NCI-H748 treated with DMSO at 0.1 percent for 48 hours (cell line): ENCODE measurements at places on chromosomes 1 and 21.

- no peak for DNase-seq
Observed at GRCh38 chr1:180213401-180214170, 16.5 kb upstream of the LHX4 start.

GRCh38 chr1:226061068-226061840, 1.3 kb upstream of the H3-3A start:
- DNase-seq: no peak

- no peak for DNase-seq
Observed at GRCh38 chr1:244674446-244674845, 21.5 kb downstream of the DESI2 start.

DNA sequence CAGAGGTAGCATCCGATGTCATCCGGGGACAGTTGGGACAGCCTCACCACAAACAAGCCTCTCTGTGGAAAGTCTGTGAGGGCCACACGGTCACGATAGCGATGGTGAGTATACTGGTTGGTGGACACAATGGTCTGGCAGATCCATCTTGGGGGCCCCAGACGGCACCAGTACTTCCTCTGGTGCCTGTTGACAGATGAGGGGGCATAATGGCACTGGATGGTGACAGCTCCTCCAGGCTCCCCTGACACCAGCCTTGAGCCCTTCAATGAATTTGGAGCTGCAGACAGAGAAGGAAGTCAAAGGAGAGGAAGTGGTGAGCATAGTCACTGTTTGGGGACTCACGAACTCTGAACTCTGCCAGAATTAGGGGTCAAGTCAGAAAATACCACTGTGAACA, 8.0 kb downstream of the FCAMR start:
- no peak for DNase-seq

GRCh38 chr1:211893260-211893659, 62.7 kb upstream of the LPGAT1 start:
- DNase-seq: no peak

DNA sequence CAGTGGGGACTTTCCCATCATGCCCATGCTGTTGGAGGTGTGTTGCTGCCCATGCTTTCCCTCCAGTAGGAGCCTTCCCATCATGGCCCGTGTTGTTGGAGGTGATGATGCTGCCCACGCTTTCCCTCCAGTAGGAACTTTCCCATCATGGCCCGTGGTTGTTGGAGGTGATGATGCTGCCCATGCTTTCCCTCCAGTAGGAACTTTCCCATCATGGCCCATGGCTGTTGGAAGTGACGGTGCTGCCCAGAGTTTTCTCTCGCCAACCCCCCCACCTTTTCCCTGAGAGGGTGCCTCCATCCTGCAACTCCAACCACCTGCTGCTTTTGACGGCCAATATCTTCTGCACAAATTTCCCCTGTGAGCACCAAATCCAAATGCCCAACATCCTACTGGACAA, 205.7 kb downstream of the TOMM20 start:
- no peak for DNase-seq

DNA sequence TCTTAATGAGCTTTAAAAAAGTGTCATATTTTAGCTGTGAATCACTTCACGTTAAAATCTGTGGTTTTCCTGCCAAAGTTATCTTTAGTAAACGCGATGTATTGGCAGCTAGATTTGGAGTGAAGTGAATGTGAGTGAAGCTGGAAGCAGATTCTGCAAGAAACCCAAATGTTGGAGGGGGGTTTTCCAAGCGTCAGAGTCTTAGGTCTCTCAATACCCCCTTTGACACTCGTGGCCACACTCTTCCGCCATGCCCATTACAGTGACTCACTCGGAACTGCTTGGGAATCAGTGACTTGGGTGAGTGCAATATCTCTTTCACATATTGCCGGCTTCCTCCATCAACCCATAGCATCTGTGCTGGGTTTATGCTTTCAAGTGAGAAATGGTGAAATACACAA, 17.5 kb downstream of the B3GALT5 start:
- DNase-seq: no peak

- no peak for DNase-seq
Observed at GRCh38 chr1:5615076-5615475, 377.1 kb downstream of the NPHP4 start.

- no peak for DNase-seq
Observed at GRCh38 chr1:156899956-156900718, 6.6 kb downstream of the PEAR1 start.

GRCh38 chr1:224828691-224829090, 100.8 kb upstream of the DNAH14 start:
- DNase-seq: no peak

DNA sequence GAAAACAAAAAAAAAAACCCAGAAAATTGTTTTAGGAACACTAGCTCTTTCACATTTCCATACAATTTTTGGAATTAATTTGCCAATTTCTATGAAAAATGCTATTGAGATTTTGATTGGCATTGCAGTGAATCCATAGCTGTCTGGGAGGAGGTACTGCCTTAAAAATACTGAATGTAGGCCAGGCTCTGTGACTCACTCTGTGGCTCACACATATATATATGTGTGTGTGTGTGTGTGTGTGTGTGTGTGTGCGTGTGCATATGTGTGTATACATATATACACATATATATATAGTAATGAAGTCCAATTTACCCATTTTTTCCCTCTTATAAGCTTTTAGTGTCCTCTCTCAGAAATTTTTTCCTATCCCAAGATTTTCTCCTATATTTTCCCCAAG, 214.2 kb upstream of the DMRTA2 start:
- no peak for DNase-seq

DNA sequence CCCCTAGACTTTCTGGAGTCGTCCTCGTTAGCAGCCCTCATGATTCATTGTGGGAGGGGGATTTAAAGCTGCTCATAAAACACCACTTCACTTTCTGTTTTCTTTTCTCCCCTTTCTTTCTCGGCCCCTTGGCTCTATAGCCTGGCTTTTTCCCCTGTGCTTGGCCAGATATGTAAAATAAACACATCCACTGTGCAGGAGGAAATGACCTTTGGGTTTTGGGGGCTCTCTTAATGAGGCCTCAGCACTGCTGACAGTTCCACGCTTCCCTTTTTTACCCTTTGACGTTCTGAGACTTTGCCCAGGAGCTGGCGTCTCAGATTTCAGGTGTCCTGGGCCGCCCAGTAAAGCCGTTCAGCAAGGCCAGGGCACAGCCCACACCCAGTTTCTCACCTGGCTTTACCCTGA, 65.7 kb downstream of the RUNX3 start:
- DNase-seq: no peak

GRCh38 chr1:178587975-178588374, 75.1 kb downstream of the TEX35 start:
- no peak for DNase-seq

- DNase-seq: no peak
Observed at GRCh38 chr21:21606041-21606440, 607.8 kb downstream of the NCAM2 start.

- DNase-seq: no peak
Observed at GRCh38 chr1:12012560-12013316, 6.6 kb upstream of the MIIP start.

- DNase-seq: no peak
Observed at GRCh38 chr1:111576547-111576946, 43.0 kb upstream of the RAP1A start.

DNA sequence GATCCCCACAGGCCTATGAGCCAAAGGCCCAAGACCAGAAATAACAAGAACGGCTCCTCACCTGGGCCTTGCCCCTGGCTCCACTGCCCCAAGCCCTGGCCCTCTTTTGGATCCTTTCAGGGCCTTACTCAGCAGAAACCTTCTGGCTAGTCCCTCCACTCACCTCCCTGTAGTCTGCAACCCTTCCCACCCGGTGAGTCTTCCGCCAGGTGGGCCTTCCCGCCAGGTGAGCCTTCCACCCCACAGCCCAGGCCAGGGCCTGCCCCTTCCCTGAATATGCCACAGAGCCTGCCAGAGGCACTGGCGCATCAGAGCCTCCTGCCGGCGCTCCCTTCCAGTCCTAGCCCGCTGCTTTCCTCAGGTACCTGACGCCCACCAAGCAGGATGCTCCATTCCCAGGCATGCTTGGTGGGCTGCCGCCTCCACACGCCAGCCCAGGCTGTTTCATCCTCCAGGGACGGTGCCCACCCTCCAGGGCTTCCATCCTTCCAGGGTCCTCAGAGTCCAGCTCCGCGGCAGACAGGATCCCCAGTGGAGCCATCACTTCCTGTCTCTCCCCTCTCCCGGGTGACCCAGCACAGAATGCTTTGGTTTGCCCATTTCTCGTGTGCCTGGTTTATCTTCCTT, 20.9 kb downstream of the LHX4 start:
- DNase-seq: no peak

DNA sequence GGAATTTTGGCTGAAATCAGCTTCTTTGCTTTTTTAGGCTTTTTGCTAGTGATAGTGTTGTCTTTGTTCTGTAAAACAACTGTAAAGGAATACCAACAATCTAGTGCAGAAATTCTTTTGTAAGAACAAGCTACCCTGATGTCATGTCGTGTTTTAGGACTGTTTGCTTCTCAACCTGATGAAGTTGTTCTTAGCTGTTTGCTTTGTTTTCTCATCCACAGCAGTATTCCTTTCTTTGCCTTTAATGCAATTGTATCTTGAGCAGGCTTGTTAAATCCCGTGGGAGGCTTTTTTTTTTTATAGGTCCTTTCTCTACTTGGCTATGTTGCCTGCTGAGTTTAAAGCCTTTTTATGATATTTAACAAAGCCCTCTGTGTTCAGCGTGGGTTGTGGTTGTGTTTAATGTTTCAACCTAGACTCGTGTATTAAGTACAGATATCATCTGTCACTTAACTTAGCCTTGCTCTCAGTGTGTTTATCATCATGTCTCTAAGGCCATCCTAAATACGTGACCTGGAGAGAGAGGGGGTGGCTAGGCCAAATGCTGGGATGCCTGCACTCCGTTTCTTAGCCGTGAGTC, 31.6 kb downstream of the ADARB1 start:
- no peak for DNase-seq

DNA sequence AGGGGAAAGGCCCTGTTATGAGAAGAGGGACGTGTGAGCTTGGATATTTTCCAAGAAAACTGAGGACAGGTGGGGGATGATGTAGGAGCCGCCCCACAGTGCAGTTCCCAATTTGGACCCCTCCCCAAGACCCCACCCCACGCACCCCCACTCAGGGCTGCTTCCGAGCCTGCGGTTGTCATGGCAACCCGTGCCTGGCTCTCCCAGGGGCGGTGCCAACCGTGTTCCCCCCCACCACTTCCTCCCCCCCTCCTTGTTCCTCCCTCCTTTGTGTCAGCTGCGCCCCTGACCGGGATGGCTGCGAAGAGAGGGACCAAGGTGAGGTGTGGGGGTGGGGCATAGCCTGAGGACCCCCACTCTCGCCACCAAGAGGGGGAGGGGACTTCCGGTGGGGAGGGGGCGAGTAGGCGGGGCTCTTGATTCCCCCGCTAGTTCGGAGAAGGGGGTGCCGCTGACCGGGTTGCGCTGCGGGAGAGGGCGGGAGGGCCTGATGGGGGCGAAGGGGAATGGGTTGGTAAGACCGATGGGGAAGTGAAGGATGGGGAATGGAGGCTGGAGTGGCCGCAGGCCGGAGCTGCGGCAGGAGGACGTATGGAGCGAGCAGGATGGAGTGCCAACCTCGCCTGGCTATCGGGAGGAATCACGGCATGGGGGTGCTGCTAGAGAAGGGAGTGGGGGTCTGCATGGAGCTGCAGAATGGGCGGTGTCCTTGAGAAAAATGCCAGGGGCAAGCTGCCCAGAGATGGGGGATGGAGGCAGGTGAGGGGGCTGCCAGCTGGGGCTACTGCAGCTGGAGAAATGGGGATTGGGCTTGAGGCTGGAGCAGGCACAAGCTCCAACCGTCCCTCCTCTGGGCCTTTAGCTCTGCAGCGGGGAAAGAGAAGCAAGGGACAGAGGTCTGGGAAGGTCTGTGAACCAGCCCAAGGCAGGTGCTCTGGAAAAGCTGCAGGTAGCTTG, 953 bp downstream of the TRIM46 start:
- DNase-seq: peak; percentile 75

DNA sequence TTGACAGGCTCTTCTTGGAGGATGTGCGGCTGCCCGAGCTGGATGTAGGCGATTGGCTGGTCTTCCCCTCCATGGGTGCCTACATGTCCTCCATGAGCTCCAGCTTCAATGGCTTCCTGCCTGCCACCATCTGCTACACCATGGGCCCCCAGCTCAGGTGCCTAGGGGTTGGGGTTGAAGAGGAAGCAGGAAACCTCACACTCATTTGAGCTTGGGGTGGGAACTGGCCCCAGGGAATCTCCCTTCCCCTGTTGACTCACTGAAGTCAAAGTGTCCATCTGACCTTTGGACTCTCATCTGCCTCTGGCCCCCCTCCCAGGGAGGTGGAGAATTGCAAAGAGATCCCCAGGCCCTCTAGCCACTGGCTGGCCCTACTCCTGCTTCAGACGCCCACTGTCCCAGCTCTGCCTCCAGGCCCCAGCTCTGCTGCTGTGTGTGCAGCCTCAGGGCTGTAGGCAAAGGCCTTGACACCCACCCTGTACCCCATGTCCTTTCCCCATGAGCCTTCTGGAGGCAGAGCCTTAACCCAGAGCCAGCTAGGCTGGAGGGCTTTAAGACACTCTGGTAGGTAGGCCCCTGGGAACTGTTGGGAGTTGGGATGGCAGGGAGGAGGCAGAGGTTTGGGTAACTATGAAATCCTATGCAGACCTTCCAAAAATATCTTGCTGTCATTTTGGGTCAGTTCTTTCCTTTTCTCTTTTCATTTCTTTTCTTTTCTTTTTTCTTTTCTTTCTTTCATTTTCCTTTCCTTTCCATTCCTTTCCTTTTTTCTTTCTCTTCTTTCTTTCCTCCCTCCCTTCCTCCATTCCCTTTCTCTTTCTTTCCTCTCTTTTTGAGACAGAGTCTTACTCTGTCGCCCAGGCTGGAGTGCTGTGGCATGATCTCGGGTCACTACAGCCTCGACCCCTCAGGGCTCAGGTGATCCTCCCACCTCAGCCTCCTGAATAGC, 66.9 kb upstream of the TINAGL1 start:
- no peak for DNase-seq

DNA sequence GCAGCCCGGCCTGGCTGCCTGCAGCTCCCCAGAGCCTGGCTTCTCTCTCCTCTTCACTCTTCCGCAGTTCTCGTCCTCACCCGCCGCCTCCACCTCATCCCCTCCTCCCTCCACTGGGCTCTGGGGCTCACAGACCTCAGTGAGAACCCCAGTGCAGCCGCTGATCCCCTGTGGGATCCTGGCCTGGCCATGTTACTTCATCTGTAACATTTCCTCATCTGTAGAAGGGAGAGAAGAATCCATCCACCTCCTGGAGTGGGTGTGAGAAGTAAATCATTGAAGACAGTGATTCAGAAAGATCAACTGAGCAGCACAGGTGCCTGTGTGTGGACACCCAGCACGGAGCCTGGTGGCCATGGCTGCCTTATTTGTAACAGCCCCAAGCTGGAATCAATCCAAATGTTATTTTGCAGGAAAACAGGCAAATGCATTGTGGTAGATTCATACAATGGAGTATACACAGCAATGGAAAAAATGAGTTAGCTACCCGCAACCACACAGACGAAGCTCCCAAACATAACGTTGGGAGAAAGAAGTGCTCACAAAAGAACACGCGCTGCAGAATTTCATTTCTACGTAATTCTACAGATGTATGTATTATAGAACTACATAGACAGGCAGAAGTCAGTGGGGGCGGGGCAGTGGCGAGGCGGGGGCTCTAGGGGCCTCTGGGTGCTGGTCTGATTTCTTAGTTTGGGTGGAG, 8.7 kb downstream of the LAPTM5 start:
- DNase-seq: no peak
